ENCODE measurements at places on chromosomes 3 and 15.
A peak's percentile ranks its signal among the peaks of the same experiment; 100 is the strongest.

GRCh38 chr15:34809186-34809585 lies 13.8 kb upstream of the ACTC1 start:
- no peak for DNase-seq

DNA sequence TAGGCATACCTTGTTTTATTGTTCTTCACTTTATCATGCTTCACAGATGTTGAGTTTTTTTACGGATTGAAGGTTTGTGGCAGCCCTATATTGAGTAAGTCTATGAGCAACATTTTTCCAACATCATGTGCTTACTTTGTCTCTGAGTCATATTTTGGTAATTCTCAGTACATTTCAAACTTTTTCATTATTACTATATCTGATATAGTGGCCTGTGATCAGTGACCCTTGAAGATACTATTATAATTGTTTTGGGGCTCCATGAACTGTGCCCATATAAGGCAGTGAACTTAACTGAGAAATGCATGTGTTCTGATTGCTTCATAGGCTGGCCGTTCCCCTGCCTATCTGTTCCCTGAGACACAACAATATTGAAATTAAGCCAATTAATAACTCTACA lies 42.8 kb upstream of the NSMCE3 start:
- DNase-seq, result no peak

DNA sequence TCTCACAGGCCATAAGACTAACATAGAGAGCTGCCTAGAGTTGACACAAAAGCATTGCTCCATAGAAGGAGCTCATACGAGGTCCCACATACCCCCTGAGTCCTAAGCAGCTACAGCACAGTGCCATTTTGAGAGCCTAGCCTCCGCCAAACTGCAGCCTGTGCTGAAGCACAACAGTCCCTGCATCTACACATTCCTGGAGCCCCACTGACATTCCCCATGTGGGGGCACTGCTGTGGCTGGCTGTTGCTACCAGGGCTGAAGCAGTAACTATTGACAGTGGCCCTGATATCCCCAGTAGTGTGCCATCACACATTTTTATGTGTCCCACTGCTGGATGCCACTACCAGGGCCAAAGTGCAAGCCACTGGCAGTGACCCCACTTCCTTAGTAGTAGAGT lies 80.3 kb downstream of the CERS3 start:
- no peak for DNase-seq

DNA sequence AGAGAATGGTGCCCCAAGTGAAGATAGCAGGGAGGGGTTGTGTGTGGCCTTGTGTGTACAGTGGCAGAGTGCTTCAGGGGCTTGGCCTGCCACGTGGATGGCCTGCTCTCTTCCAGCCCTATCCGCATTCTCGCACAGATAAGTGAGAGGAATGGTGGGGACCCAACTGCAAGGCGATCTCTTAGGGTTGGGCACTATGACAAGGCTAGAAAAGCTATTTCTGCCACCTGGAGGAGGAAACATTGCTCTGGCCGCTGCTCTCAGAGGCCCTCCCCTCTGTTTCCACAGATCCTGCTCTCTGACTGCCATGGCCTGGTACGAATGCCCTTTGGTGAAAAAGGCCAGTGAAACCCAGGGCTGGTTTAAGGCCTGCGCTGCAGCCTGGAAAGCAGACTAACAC lies 20.6 kb downstream of the EEFSEC start:
- no peak for DNase-seq

GRCh38 chr15:57460208-57460816 lies 84.0 kb downstream of the CGNL1 start:
- no peak for DNase-seq

DNA sequence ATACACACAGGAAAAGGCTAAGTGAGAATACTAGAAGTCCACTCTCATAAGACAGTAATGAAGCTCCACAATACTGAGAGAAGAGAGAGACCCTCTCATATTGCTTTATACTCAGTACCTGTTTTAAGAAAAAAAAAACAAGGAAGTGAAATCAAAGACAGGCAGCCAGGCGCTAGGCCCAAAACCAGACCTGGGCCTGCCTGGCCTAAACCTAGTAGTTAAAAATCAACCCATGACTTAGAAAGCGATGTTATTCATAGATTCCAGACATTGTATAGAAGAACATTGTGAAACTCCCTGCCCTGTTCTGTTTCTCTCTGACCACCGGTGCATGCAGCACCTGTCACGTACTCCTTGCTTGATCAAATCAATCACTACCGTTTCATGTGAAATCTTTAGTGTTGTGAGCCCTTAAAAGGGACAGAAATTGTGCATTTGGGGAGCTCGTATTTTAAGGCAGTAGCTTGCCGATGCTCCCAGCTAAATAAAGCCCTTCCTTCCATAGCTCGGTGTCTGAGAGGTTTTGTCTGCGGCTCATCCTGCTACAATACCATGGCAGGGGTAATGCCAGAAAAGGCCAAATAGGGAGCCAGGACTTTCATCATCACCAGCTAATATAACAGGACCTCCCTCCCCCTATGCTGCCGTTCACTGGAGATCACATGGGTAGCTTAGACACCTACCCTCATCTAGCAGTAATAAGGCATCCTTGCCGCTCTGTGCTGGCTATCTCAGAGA lies 1294.1 kb downstream of the NSUN3 start:
- no peak for DNase-seq

DNA sequence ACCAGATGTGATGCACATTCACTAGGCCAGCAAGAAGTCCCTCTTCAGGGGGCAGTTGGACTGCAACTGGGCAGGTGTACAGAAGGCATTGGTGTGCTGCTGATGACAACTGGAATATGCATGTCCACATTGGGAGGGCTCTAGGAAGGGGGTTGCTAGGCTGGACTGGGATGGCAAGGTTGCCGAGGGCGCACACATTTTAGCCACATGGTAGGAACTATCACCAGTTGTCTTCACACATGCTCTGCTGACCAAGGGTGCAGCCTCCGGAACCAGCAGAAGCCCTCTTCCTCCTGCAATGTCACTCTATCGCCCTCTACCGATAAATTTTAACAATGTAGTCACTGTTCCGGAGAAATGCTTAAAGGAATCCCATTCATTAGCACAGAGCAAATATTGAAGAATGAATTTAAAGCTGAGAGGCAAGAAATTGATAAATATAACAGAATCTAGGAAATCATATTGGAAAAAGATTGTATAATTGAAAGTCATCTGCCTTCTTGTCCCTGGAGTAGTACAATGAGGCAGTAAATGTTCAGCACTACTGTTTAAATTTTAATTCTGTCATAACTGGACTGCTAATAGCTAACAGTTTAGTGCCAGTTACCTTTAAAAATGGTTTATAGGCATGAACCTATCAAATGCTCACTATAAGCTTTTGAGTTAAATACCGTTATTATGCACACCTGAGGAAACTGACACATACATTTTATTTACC lies 22.6 kb upstream of the LYSMD4 start:
- peak; percentile 34 for DNase-seq

DNA sequence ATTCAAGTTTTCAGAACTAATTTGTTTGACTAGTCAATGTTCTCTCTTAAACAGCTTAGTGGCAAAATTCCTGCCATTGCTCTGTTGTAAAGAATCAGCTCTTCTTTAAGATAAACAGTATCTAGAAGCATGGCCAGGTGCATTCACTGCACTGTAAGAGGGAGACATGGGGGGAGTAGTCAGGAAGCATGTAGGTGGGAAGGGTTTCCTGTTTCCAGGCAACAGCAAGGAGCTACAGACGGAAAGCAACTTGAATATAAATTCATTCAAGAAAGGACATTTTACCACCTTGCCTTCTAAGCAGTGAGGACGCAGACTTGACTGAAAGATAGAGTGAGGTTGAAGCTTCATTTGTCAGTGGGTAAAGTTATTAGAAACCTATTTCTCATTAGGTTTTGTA lies 55.3 kb downstream of the BBX start:
- DNase-seq, result peak; percentile 10

GRCh38 chr15:85800478-85801123 lies 5.9 kb upstream of the KLHL25 start:
- peak; percentile 82 for DNase-seq

- no peak for DNase-seq
These were observed 68.0 kb downstream of the CNTN3 start for GRCh38 chr3:74546426-74546825.

DNA sequence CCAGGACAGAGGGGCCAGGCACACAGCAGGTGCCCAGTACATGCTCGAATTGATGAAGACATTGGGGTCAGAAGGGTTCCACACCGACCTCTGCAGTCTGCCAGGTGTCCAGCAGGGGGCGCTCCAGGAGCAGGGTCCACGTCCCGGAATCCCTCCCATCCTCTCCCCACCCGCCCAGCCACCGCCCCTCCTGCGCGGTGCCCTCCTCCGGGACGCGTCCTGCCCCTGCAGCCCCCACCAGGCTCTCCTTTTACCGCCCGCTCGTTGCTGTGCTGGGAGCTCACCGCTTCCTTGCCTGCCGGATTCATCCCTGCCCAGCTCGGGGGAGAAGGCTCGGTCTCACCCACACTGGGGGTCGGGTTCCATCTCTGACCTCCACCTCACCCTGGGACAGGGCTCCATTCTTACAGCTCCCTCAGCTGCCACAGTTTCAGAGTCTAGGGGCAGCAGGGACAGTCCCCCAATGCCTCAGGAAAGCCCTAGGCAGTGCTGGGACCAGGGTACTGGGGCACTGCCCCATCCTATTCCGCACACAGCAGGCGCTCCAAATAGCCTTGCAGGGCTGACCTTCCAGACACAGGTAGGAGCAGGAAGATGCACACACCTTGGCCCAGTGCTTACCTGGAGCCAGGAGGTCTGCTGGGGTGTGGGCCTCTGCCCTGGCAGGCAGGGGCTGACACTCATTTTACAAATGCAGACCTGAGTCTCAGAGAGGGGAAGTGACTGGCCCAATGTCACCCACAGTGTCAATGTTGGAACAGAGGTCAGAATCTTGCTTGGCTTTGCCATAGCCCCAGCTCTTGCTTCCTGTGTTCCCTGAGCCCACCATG lies 31.0 kb downstream of the GRIP2 start:
- DNase-seq, result peak; percentile 28

DNA sequence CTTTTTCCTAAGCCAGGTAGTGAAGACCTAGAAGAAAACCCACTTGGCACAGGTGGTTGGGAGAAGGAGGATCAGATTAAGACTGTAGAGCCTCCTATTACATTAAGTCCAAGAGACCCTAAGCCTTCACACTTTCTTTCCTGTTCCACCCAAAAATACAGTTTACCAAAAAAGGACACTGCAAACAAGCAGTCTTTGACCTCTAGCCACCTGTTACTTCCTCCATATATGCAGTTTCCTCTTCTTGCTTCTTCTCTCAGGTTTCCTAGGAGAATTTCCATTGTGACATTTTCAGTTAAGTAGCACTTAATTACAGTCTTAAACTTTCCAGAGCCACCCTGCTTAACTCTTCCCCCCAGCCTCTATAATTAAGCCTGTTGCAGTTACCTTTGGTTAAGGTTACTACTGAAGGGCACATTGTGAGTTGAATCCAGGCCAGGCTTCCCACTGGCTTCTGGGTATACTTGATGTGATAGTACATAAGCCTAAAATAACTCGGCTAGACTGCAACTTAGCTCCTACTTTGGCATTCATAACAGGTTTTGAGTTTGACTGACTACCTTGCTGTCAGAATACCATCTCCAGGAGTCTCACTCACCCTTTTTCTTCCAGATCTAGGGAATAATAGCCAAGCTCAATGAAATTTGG lies 114.2 kb upstream of the UMPS start:
- DNase-seq, result no peak

DNA sequence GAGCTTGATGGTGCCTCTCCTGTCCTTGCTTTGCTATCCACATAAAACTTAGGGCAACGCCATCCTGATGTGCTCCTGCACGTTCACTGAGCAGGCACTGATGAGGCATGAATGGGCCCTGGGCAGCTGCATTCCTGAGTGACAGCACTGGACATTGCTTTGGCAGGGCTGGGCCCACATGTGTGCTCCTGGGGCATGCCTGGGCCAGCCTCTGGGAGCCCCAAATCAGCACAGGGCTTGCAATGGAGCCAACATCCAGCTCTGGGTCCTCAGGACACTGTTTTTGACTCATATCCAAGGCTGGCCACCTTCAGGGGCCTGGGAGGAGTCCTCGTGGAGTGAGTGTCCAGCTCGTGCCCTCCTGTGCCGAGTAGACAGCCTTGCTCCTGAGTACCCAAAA lies 5.9 kb upstream of the TKT start:
- no peak for DNase-seq

DNA sequence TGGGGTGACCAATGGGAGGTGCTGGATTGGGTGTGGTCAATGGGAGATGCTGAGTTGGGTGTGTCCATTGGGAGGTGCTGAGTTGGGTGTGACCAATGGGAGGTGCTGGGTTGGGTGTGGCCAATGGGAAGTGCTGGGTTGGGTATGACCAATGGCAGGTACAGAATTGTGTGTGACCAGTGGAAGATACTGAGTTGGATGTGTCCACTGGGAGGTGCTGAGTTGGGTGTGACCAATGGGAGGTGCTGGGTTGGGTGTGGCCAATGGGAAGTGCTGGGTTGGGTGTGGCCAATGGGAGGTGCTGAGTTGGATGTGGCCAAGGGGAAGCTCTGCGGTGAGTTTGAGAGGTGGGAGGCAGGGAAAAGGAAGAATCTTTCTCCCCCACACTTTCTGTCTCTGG lies 250.0 kb upstream of the PROK2 start:
- DNase-seq, result no peak

DNA sequence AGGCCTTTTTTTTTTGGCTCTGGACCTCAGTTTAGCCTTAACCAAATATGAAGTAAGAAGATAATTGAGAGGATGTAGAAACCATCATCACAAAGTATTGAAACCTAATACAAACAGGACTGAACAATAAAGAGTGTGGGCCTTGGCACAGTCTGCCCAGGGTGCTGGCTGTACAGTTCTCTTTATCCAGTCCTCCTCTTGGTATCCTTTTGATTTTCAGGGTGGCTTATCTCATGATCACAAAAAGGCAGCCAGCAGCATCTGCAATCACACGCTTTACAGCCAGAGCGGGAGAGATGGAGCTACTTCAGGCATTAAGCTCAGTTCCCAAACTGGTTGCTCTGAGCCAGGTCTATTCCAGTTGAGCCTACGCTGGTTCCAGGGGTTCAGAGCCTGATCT lies 239.7 kb downstream of the RPLP1 start:
- DNase-seq, result no peak

GRCh38 chr3:123883701-123884202 lies 380 bp downstream of the MYLK start:
- DNase-seq, result no peak

GRCh38 chr3:183178833-183179549 lies 16.5 kb upstream of the LAMP3 start:
- no peak for DNase-seq

- peak; percentile 71 for DNase-seq
These were observed 142.4 kb downstream of the TPRA1 start for GRCh38 chr3:127448161-127448561.

DNA sequence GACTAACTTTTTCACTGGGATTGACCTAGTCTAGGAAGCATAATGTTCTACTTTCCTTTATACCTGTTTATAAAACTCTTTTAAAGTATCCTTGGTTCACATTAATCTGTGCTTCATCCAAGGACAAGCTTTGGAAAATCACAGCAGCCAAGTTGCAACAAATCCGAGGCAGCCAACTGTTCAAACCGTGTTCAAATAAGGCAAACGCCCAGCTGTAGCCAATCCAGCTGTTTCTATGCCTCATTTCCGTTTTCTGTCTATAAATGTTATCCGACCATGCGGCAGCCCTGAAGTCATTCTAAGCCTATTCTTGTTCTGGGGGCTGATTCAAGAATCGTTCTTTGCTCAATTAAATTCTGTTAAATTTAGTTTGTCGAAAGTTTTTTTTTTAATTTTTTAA lies 78.3 kb downstream of the FMN1 start:
- DNase-seq, result no peak
